Anterior cingulate cortex (tissue), 58 donors: ENCODE measurements at places on chromosomes 7 and 10.

GRCh38 chr10:23001901-23002516 lies 74.2 kb downstream of the ARMC3 start:
- DNase-seq, result no peak

DNA sequence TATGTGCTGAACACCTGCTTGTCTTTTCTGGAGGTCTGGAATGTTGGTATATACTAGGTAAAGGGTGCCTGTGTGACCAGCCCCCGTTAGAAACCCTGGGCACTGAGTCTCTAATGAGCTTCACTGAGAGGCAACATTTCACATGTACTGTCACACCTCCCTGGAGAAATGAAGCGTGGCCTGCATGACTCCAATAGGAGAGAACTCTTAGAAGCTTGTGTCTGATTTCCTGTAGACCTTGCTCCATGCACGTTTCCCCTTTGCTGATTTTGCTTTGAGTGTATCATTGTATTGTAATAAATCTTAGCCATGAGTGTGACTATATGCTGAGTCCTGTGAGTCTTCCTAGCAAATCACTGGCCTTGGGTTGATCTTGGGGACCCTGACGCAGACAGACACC lies 82.8 kb downstream of the PPP1R3C start:
- no peak for DNase-seq

GRCh38 chr7:91212582-91212981 lies 51.7 kb upstream of the FZD1 start:
- DNase-seq, result no peak

DNA sequence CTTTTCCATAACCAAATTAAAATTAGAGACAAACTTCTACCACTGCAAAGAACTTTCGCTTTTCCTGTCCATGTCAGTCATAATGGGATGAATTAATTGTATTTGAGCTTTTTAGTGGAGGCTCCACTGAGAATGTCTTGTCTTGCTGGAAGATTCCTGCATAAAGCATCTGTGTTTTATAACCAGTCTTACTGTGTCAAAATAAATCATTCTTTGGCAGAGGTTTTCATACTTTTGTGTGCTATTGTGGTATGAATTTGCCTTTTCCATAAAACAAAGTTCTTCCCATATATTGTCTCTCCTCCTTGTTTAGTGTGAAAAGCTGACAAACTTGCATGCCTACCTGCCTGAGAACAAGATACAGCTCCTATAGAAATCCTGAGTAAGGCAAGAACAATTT lies 124.8 kb upstream of the CCDC6 start:
- no peak for DNase-seq

DNA sequence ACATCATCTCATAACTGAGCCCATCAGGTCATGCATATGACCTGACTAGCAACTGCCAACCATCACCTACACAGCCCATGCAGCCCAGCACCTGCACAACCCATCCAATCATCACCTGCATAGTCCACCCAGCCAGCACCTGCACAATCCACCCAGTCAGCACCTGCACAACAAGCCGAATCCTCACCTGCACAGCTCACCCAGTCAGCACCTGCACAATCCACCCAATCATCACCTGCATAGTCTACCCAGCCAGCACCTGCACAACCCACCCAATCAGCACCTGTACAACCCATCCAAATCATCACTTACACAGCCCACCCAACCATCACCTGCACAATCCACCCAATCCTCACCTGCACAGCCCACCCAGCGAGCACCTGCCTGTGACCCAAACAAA lies 33.4 kb upstream of the WDFY4 start:
- no peak for DNase-seq

GRCh38 chr10:26509307-26509706 lies 71.2 kb downstream of the APBB1IP start:
- DNase-seq, result no peak

DNA sequence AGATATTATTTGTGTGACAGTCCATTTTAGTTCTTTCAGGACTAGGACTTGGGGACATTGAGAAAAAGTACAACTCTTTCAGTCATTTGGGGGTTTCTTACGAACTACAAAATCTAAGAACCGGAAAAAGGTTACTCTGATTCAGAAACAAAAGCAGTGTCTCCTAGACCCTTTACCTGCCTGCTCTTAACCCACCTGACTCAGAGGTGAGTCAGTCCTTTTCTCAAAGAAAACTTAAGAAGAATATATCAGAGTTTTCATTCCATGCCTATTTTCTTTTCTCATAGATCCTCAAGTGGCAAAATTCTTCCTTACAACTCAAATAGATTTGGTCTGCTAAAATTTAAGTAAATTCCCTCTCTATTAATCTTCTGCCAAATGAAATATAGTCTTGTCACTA lies 114.9 kb upstream of the PTN start:
- DNase-seq, result no peak

DNA sequence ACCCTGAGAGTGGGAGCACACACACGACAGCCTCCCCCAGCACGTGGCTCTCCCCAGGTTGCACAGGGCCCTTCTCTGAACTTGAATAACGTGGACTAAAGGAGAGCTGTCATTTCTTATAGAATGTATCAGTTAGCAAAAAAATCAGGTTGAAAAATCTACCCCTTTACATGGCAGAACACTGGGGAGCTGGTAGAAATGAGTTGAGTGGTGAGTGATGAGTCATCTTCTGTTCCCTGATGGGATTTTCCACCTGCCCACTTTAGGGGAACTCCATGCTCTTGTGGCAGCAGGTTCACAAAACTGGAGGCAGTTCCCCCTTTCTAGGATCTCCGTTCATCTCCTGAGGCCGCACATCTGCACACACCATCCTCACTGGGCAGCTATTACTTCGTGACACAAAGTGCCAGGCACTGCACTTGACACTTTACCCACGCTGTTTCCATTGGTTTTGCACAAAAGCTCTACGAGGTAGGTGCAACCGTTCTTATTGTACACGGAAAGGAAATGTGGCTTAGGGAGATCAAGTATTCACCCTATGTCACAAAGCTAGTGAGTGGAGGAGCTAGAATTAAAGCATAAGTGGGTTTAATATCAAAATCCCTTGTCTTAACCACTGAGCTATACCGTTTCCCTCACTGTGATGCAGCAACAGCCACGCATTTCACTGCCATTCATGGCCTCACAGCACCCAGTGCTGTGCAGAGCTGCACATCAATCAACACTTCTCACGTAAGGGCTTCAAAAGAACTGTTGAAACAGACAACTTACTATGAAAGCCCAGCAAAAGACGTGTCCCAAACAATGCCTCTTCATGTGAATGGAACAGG lies 80.2 kb downstream of the RNF216 start:
- DNase-seq, result no peak

DNA sequence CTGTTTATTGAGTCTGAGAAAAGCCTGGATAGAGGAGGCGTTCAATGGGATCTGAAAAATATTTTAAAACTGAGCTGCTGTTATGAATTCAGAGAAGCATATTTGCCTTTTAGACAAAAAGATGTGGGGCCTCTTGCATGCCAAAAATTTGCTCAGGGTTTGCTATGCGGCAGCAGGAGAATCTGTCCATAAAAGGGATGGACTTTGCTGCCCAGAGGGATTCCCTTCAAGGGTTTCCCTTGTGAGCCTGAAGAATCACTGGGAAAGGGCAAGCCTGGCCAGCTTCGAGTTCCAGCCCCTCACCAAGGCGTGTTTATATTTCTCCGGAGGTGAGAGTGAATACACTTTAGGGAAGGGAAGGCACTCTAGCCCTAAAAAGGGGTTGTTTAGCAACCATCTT lies 55.5 kb upstream of the CALD1 start:
- DNase-seq, result no peak

- no peak for DNase-seq
Observed at GRCh38 chr7:18644981-18645380, 149.4 kb downstream of the HDAC9 start.

GRCh38 chr10:3723766-3724165 lies 61.2 kb downstream of the KLF6 start:
- no peak for DNase-seq

- DNase-seq, result no peak
Observed at GRCh38 chr7:21425290-21425689, 2.6 kb upstream of the SP4 start.

GRCh38 chr7:96136600-96137239 lies 185.2 kb downstream of the SLC25A13 start:
- no peak for DNase-seq

- DNase-seq, result no peak
Observed at GRCh38 chr10:124359336-124359832, 59.3 kb downstream of the OAT start.

DNA sequence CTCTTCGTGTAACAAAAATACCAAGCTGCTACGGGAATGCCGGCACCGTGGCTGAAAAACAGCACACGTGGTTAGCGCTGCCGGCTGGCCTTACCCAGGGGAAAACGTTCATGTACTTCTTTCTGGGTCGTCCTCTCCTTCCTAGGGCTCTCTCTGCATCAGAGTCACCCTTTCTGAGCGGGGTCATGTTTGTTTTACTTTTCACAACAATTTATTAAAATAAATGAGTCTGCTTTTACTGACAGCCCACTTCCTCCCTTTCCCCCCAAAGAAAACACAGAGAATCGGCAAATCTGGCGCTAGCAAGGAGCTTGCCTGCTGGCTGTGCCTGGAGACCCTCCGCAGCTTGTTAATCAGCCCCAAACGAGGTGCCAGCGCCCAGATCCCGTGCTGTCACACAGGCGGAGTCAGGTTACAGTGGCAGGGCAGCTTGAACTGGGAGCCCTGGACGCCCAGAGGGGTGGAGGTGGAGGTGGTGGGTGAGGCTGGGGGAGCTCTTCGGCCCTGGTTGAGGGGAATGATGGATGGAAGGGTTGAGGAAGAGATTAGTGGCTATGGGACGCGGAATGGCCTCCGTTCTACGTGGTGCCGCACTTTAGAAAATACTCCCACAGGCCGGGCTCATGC lies 162.2 kb upstream of the TNS3 start:
- DNase-seq, result no peak

GRCh38 chr10:87531908-87532622 lies 27.4 kb downstream of the MINPP1 start:
- no peak for DNase-seq

- DNase-seq, result no peak
Observed at GRCh38 chr10:70592186-70592735, 10.3 kb downstream of the PRF1 start.

- DNase-seq, result no peak
Observed at GRCh38 chr7:120628251-120628650, 229.7 kb downstream of the TSPAN12 start.

DNA sequence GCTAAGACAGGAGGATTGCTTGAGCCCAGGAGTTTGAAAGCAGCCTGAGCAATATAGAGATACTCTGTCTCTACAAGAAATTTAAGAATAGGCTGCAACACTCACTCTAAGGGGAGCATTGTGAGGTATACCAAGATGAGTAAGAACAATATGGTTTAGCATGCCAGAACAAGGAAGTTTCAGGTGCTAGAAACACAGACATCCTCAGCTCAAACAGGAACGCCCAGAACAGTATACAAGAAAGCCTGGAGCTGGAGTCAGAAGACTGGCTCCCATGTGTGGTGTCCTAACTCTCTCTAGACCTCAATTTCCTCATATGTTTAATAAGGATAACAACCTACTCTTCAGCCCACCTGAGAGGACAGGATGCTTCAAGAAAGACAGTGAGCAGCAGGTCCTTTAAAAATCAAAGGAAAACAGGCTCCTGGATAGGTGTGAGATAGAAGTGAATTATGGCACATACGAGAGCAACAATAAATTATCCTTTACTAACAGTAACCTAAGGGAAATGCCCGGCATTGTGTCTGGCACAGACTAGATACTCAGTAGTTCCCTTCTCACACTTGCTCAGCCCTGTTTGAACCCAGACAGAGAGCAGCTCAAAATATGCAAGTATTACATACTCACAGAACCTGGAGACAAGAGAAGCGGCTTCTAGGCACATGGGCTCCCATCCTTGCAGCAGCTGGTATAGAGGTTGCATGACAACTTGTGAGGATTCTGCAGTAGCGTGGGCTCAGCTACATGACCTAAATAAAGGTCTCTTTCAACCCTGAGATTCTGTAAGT lies 45.4 kb downstream of the KAT6B start:
- no peak for DNase-seq

- no peak for DNase-seq
Observed at GRCh38 chr7:112422842-112423496, 27.3 kb upstream of the IFRD1 start.

DNA sequence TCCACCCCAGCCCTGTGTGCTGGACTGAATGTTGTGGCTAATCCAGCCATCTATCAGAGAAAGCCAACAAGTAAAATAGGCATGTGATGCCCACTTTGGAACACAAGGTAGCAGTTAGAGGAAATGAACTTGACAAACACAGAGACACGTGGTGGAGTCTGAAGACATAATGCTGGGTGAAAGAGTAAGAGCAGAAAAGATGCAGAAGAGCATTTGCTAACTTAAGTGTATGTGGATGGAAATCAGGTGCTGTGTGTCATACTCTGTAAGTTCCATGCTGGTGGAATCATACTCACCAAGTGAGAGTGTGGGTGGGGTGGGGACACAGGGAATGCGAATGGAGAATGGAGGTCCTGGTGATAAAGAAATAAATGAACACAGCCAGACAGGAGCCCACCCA lies 22.8 kb downstream of the WDFY4 start:
- no peak for DNase-seq
